ENCODE measurements at places on chromosomes 3 and 15.

GRCh38 chr3:115626006-115626409 is 2.7 kb downstream of the GAP43 start:
- no peak for DNase-seq

DNA sequence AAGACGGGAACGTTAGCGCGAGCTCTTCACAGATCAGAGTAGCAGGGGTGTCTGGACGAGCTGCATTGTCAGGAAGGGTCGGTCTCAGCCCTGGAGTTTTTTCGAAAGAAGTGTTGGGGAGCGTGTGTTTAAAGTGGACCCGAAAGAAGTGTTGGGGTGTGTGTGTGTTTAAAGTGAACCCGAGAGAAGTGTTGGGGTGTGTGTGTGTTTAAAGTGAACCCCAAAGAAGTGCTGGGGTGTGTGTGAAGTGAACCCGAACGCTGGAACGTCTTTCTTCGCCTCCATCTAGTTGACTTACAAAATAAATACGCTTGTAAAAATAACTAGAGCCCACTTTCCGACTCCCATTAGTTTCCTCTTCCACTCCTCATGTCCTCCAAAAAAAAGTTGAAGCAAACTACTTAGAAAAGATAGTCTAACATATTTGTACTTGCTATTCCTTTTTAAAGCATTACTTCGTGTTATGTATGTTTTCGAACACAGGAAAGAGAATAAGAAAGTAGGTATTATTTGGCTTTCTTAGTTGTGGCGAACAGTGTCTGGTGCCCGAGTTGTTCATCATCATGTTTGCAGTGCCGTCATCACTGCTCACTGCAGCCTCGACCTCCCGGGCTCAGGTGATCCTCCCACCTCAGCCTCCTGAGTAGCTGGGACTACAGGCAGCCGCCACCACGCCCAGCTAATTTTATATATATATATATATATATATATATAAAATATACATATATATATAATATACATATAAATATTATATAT is 1.0 kb downstream of the LRCH3 start:
- no peak for DNase-seq

DNA sequence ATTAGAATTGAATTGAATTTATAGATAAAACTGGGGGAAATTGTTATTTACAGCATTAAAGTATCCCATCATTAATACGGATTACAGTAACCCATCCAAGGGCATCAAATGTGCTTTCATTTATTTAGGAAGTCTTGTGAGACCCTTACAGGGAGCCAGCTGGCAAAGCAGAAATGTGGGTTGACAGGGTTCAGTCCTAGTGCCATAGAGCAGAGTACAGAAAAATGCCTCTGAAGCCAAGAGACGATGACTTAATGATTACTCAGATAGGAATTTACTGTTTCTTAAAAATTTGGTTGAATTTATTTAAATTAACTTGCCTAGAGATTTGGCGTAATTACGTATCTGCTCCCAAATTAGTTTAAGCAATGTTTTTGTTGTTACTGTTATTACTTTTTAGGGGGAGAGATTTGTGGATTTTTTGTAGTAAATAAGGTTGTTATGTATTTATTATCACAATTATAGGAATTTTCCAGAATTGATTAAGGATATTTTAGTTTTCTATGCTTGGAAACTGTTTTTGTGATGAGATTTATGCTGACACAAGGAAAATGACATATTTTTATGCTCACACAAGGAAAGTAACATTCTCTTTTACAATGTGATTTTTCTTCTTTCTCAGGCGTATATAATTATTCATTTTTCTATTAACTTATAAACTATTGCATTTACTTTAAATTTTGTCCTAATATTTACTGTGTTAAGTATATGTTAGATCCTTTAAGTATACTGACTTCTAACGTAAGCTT is 152.0 kb downstream of the EPHA6 start:
- DNase-seq: no peak

DNA sequence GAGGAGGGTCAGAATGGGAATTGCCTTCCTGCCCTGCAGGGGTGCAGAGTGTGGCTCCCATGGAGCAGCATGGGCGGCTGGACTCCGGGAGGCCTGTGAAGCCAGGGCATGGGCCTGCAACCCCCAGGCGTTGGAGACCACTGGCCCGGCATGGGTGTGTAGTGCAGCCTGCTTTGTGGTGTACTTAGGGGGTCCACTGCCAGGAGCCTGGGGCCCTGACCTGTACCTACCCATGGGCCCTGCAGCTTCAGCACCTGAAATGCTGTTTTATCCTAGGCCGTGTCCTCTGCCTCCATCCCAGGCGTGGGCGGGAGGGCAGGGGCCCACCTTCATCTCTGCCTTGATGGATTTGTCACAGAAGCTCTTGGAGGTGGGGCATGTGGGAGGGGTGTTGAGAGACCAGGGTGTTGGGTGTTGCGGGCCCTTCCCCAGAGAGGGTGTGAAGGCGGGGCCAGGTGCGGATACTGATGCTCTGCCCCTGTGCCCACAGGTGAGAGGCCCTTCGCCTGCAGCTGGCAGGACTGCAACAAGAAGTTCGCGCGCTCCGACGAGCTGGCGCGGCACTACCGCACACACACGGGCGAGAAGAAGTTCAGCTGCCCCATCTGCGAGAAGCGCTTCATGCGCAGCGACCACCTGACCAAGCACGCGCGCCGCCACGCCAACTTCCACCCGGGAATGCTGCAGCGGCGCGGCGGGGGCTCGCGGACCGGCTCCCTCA is 45.0 kb downstream of the KLF13 start:
- no peak for DNase-seq

DNA sequence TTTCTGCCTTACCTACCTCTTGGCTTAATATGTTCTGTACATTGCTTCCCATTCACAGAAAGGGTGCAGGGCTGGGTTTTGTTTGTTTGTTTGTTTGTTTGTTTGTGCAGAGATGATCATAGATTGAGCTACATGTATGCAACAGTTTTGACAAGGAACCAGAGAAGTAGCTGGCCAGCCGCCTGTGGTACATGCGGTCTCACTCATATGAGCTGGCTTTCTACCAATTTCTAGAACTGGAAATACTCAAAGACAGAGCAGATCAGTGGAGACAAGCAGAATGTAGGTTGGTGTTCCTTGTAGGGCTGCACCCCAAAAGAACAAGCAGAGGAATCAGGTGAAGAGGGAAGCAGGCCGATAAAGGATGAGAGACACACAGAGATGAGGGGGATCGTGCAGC is 502.7 kb downstream of the SOX2 start:
- DNase-seq: no peak

GRCh38 chr15:57098896-57099295 is 180.5 kb downstream of the TCF12 start:
- no peak for DNase-seq

GRCh38 chr15:40428185-40428584 is 12.6 kb upstream of the BAHD1 start:
- DNase-seq: no peak

DNA sequence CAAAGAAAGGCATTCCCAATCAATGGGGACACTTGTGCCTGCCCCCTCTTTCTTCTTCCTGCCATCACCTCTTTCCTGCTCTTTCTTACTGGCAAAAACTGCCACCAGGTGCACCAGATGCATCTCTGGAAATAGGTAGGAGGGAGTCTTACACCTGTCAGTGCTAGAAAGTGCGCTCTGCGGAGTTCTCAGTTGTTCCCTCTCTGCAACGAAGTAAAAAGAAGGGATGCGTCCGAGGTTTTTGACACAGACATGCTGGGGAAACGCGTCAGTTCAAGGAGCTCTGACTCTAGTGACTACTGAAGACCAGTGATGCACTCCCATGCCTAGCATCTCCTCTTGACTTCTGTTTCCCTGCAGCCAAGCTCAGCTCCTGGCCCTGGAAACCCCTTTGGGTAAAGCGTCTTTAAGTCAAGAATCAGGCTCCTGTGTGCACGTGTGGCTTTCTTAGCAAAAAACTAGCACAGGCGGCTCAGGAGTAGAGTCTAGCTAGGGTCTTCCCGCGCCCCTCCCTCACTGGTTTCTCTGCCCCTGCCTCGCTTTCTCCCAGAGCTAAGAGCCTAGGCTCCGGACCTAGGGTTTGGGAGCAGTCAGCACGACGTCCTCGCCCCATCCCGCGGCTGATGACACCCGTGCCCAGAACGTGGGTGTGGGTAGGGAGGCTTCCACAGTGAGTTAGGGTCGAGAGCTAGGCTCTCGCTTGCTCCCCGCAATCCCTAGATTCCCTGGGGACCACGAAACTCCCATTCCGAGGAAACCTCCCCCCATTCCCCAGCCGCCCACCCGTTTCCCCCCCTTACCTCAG is 564 bp upstream of the GRM7 start:
- DNase-seq: no peak

GRCh38 chr3:7207928-7208327 is 347.0 kb downstream of the GRM7 start:
- DNase-seq: no peak

Data from NCI-H2081 treated with DMSO at 0.1 percent for 48 hours (cell line).